ENCODE measurements at places on chromosomes 7 and 10.

GRCh38 chr10:339038-339391, 203.8 kb downstream of the ZMYND11 start:
- no peak for DNase-seq

GRCh38 chr10:110701617-110701971, 57.5 kb downstream of the RBM20 start:
- DNase-seq: no peak

DNA sequence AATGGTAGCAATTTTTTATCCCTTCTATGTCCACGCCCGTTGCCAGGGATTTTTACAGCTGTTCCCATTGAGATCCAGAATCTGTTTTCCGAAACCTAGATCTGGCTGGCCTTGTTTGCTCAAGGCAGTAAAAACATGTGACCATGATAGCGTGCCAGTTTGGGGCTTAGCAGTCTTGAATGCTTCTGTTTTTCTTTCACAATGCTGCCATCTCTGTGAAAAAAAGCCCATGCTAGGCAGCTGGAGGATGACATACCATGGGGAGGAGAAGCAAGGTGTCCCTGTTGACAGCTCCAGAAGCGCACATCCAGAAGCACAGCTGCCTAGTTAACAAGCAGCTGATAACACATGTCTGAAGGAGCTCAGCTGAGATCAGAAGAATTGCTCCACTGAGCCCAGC, 2.2 kb upstream of the ZNF92 start:
- DNase-seq: no peak

DNA sequence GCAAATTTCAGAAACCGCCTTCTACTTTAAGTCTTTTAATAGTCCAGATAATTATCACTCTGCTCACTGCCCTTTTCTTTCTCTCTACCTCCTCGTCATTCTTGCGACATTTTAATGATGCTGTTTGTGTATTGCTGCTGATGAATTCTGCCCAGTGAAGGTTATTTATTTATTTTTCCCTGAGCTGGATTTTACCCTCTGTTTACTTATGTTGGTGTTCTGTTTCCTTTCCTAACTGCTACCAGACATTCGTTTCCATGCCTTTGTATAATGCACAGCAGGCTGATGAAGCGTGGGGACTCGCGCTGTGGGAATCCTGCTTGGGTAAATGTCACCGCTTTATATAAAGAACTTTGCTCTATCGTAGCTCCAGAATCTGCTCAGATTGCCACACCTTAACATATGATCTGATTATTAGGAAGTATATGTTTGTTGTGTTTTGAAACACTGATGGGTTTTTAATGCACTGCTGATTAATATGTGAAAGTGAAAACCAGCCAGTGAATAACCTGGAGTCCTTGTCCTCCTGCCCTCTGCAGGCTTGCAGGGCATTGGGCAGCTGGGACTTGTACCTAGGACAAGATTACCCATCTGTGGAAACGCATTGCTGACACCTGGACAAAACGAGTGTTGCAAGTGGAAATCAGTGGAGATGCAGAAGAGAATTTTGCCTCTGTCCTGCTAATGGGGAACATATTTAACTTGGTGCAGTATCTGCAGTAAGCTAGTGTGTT, 291.5 kb downstream of the SDK1 start:
- no peak for DNase-seq

DNA sequence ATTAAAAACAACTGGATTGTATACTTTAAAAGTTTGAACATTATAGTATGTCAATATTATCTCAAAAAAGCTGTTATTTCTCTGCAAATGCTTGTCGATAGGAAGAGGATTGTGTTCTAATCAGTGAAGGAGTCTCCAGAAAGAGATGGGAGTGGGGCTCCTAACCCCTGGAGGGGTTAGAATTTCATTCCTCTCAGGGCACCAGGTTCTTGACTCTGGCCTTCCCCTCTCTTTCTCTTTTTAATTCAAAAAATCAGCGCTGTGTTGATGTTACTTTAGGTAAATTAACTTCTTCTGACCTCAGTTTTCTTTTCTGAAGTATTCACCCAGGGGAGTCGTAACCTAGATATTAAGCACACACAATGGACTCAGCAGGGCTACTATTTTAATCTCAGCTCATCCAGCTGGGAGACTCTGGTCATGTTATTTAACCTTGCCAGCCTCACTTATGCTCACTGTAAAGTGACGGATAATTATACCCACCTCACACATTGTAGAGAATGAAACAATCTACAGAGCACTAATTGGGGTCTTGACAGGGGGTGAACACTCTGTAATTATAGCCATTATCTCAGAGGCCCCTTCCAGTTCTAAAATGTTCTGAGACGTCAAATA, 59.4 kb downstream of the GCC1 start:
- no peak for DNase-seq
